ENCODE measurements at places on chromosomes 11 and 22. TPM values are rescaled to one million over a fixed set of nuclear protein-coding genes. Genes with fewer than 3 reads are reported as not detected.

SPINDOC gene
- polyA plus RNA-seq: 43.6 TPM

FIBIN gene
- polyA plus RNA-seq: 6.6 TPM

UPB1 gene
- not detected for polyA plus RNA-seq

GLYATL2 gene
- 2.7 TPM for polyA plus RNA-seq

- DNase-seq: no peak
Measured at GRCh38 chr22:31628362-31628761, 33.7 kb downstream of the PISD start.

- no peak for DNase-seq
Measured at GRCh38 chr11:35324183-35324886, 95.0 kb downstream of the SLC1A2 start.

DNA sequence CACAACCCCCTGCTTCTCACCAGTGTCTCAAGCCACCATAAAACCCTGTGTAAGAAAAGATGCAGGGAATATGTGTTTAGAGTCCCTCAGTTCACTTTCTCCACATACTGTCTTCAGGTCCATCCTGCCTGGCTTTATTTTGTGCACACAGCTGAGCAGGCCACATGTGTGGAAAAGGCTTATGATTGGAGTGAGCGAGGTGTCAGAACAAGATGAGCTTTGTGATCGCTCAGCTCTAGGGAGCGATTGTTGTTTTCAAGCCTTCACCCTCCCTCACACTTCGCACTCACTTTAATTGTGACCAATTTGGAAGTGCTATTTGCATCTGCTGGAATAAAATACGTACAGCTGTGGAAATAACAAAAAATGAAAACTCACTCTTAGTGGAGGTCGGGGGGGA lies 931.1 kb upstream of the TENM4 start:
- DNase-seq: no peak

DNA sequence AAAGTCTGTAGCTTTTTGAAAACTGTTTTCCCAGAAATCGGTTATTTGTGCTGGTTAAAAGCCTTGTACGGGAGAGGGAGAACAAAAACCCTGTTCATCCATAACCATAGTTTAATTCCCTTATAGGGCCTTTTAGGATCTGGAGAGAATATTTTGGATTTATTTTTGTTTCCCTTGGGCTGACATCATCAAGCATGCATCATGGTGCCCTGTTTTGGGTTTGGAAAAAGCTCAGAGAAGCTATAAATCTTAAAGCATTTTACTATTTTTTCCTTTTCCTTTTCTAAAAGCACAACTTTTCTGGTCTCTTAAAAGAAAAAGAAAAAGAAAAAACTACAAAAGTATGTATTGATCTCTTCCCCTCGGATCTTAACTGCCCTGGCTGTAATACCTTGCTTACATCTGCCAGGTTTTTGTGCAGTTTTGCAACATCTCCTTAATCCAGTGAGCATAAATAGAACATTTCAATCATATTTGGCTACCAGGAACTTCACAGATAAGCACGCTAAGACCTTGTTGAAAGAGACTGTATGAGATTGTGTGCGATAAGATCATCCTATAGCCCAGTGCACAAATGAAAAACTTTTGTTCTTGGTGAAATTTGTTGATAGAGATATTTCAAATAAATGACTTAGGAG lies 88.0 kb downstream of the ZBTB16 start:
- no peak for DNase-seq

GRCh38 chr22:30386608-30386959 lies 627 bp downstream of the RNF215 start:
- DNase-seq: no peak
